LoVo (cell line): ENCODE measurements at places on chromosomes 6 and 20.

DNA sequence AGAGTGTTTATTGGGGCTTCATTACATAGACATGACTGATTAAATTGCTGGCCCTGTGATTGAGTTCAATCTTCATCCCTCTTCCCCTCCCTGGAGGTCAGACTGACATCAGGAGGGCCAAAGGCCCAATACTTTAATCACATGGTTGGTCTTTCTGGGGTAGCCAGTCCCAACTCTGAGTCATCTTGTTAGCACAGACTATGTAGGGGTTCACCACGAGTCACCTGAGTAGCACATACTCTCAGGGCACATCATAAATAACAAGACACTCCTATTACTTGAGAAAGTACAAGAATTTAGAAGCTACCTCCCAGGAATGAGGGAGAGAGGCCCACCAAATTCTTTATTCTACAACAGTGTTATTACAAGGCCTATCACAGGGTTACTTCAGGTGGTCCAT, 11.3 kb downstream of the GINS1 start:
- DNase-seq = no peak

DNA sequence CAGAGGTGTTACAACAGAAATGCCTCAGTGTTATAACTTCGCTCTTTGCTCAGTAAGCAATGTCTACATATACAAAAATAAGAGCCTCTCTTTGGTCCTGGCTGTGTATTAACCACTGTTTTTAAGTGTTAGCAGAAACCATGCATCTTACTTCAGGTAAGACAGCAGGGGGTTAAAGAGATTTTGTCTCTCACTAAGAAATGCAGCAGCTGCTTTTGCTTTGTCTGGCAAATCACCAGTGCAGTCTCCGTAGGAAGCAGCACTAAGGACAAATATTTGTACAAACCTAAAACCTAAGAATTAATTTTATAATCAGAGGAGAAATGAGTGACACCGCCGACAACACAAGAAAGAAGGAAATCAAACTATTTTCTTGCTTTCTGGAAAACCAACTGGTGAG, 758 bp downstream of the SMIM28 start:
- no peak for DNase-seq

GRCh38 chr6:39794231-39794630, 2.1 kb downstream of the DAAM2 start:
- no peak for DNase-seq

GRCh38 chr6:106569428-106569827, 59.9 kb downstream of the RTN4IP1 start:
- no peak for DNase-seq

- DNase-seq = peak; percentile 2
These were observed 131.2 kb upstream of the CDH4 start for GRCh38 chr20:61120595-61121515.

- DNase-seq = no peak
These were observed 736.5 kb downstream of the HACE1 start for GRCh38 chr6:104123227-104123626.

- DNase-seq = no peak
These were observed 11.0 kb downstream of the VSX1 start for GRCh38 chr20:25070821-25071473.
